ENCODE measurements at places on chromosomes 6 and 20.

DNA sequence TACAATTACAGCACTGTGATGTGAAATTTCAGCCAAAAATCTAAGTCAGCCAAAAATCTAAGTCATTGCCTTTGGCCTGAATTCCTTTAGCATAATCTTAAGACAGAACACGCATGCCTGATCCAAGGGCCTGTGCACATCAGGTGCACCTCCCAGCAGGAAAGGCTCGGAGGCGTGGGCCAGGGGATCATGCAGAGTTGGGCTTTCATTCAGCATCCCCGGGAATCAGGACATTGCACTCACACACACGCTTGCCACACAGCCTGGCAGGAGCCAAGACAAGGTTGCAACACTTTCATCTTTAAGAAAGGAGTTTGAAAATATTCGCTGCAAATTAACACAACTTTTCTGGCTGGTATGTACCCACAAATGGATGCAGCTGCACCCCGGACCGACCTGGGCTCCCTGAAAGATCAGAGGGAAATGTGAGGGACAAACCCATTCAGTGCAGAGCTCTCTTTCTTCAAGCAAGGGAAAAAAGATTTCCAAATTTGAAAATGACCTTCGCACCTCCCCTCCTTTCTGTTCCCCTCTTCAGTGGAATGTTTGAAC is 48.8 kb downstream of the ERMARD start:
- no peaks in the 10 kb centered on the region for H3K36me3 ChIP-seq
- H3K27ac ChIP-seq: no peak overlapping the region
- no peaks in the 10 kb centered on the region for H3K4me1 ChIP-seq
- H3K4me3 ChIP-seq: no peak overlapping the region
- H3K27me3 ChIP-seq: peaks cover 11% of the 10 kb centered on the region

DNA sequence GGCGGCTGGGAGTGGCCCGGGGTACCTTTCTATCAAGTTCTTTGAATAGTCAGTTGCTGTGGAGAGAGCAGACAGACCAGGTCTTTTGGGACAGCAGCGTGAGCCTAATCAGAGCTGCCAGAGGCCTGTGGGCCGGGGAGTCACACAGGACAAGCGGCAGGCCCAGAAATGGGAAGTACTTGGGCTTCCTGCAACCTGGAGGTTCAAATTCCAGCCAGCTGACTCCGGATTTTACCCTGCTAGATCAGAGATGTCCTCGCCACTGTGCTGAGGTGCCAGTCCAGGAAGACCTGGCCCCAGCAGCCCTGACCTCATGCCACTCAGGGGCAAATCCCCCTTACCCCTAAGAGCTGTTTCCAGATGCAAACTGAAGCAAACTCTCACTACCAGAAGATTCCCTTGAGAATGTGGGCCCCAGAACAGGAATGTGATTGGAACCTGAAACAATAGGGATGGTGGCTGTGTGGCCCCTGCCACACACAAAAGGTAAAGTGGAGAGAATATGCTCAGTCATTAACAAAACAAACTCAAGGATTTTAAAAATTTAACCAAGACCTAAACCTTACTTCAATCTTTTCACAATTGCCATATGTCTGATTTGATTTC is 9.7 kb downstream of the BEND3 start:
- no peaks in the 10 kb centered on the region for H3K4me1 ChIP-seq
- H3K27ac ChIP-seq: no peak overlapping the region
- H3K27me3 ChIP-seq: no peaks in the 10 kb centered on the region
- no peaks in the 10 kb centered on the region for H3K36me3 ChIP-seq
- H3K4me3 ChIP-seq: no peak overlapping the region
- DNase-seq: peak; percentile 23

GRCh38 chr6:88730611-88731011 is 232.8 kb downstream of the RNGTT start:
- no peaks in the 10 kb centered on the region for H3K27me3 ChIP-seq
- H3K4me1 ChIP-seq: peaks cover 35% of the 10 kb centered on the region
- no peak overlapping the region for H3K27ac ChIP-seq
- no peaks in the 10 kb centered on the region for H3K36me3 ChIP-seq

DNA sequence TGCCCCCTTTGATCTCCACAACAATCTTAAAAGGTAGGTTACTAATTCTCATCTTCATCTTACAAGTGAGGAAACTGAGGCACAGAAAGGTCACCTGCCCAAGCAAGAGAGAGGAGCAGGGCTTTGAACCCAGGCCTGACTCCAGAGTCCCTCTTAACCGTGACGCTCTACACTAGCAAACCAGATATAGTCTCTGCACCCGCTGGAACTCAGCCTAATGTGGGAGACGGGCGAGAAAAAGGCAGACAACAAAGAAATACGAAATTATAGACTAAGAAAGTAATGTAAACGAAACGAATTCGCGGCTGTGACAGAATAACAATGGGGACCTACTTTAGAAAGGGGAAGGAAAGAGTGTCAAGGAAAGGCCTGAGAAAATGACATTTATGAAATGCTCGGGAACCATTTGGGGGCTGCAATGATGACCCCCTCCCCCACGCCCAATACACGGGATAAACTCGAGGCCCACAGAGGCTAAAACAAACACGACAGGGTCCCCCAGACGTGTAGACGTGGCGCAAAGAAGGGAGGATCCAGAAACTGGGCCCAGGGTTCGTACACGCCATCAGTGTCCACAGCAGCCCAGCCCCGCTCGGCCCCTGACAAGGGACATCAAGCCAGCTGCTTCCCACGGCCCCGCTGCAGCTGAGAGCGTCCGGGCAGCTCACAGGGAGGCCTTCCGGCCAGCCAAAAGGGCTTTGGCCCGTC is 637 bp downstream of the TRPC4AP start:
- peak overlapping the region; percentile 88 for H3K27ac ChIP-seq
- no peaks in the 10 kb centered on the region for H3K27me3 ChIP-seq
- H3K4me3 ChIP-seq: peak overlapping the region; percentile 88
- peak; percentile 53 for DNase-seq
- H3K4me1 ChIP-seq: no peaks in the 10 kb centered on the region

GRCh38 chr6:16844183-16844582 is 82.9 kb upstream of the ATXN1 start:
- H3K4me3 ChIP-seq: no peak overlapping the region
- H3K27ac ChIP-seq: no peak overlapping the region
- DNase-seq: no peak
- H3K4me1 ChIP-seq: peaks cover under 1% of the 10 kb centered on the region
- H3K36me3 ChIP-seq: no peaks in the 10 kb centered on the region
- no peaks in the 10 kb centered on the region for H3K27me3 ChIP-seq

GRCh38 chr6:98900706-98901105 is 47.0 kb downstream of the FBXL4 start:
- H3K27ac ChIP-seq: no peak overlapping the region
- H3K36me3 ChIP-seq: peaks cover 38% of the 10 kb centered on the region
- H3K4me1 ChIP-seq: no peaks in the 10 kb centered on the region
- no peak for DNase-seq

- no peak overlapping the region for H3K4me3 ChIP-seq
- no peak for DNase-seq
- no peaks in the 10 kb centered on the region for H3K27me3 ChIP-seq
- no peak overlapping the region for H3K27ac ChIP-seq
- no peaks in the 10 kb centered on the region for H3K4me1 ChIP-seq
Observed at GRCh38 chr6:48844696-48845095, 618.4 kb downstream of the MMUT start.

DNA sequence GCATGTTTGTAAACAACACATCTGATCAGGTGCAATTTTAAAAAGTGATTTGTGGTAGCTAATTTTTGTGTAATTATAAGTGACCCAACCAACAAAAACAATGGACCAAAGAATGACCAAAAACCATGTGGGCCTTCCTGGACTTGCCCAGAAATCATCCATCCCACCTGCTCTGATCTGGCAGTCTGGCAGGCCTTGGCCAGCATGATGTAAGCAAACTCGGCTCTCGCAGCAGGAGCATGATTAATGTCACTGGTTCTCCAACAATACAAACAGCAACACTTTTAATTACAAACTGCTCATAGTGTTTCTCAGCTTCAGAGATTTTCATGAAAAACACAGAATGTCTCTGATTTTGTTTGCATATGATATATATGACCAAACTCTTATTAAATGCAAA is 16.1 kb downstream of the TP53INP2 start:
- no peak for DNase-seq
- peaks cover 60% of the 10 kb centered on the region for H3K36me3 ChIP-seq
- no peak overlapping the region for H3K4me3 ChIP-seq
- no peaks in the 10 kb centered on the region for H3K27me3 ChIP-seq
- no peak overlapping the region for H3K27ac ChIP-seq

DNA sequence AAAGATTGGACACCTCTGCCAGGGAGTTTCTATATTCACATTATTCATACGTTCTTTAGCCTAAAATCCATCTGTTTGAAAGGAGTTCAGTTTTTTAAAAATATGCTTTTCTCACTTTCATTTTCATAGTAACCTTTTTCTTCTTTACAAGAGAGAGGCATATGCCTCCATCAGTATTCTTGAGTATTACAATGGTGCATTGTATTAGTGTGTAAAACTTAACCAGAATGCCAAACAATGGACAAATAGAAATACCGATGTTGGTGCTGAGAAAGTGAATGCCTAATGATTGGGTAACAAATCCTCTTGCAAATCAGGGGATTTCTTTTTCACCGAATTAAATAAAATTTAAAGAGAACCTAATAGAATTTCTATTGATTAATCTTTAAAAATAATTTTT is 163.2 kb upstream of the LAMA2 start:
- H3K4me3 ChIP-seq: no peak overlapping the region
- no peak for DNase-seq
- no peaks in the 10 kb centered on the region for H3K36me3 ChIP-seq
- H3K27me3 ChIP-seq: no peaks in the 10 kb centered on the region
- H3K27ac ChIP-seq: no peak overlapping the region

DNA sequence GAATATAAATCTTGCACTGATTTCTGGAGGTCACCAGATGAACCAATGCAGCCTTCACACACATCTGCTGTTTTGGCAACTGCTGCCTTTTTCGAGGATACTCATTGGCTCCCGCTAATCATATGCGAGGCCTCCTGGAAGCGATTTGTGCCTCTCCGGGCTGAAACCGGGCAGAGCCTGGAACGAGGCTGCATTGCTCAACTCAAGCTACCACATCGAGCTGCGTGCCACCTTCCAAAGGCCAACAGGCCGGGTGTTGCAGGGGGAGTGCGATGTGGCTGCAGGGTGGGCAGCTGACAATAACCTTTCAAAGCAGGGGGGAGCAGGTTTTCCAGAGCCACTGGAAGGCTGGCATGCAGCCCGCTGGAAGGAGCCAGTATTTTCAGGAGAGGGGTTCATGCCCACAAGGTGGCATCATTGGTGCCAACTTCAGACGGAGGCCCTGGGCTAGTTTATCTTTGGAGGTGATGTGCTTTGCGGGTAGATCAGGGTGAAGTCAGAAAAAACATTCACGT is 122.6 kb upstream of the IFNGR1 start:
- no peak overlapping the region for H3K27ac ChIP-seq
- no peak overlapping the region for H3K4me3 ChIP-seq
- no peaks in the 10 kb centered on the region for H3K27me3 ChIP-seq
- H3K4me1 ChIP-seq: peaks cover 10% of the 10 kb centered on the region

- H3K36me3 ChIP-seq: peaks cover 33% of the 10 kb centered on the region
- no peaks in the 10 kb centered on the region for H3K27me3 ChIP-seq
- no peak overlapping the region for H3K4me3 ChIP-seq
- H3K4me1 ChIP-seq: peaks cover 3% of the 10 kb centered on the region
Observed at GRCh38 chr6:2831392-2831791, 10.3 kb downstream of the SERPINB1 start.

- no peak overlapping the region for H3K4me3 ChIP-seq
- peak overlapping the region; percentile 45 for H3K27ac ChIP-seq
- peaks cover 15% of the 10 kb centered on the region for H3K4me1 ChIP-seq
- H3K27me3 ChIP-seq: no peaks in the 10 kb centered on the region
- no peak for DNase-seq
Observed at GRCh38 chr20:50054626-50055511, 58.1 kb downstream of the UBE2V1 start.

DNA sequence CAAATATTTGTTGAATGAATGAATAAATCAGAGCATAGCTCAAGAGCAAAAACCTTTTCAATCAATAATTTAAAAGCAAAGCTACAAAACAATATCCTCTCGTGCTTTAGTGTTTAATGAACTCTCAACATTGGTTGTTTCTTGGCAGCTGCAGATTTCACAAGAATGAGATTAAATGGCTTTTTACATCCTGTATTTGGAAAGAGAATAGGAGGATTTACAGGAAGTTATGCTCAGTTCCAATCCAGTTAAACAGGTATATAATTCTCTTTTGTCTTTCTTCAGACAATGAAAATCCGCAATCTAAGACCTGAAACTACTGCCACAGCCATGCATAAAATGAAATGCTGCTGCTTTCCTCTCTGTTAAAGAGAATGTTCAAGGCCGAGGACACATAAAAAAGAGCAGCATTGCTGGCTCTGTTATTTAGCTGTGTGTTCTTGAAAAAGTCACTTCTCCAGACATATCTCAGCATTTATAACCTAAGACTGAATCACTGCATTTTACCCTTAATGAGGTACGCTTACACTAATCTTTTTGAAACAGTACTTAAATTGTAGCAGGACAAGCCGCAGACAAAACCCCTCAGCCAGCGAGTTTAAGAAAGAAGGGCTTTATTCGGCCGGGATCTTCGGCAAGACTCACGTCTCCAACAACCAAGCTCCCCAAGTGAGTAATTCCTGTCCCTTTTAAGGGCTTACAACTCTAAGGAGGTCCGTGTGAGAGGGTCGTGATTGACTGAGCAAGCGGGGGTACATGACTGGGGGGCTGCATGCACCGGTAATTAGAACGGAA is 3.6 kb downstream of the C6orf52 start:
- DNase-seq: no peak
- H3K4me1 ChIP-seq: no peaks in the 10 kb centered on the region
- no peaks in the 10 kb centered on the region for H3K27me3 ChIP-seq
- no peak overlapping the region for H3K4me3 ChIP-seq
- no peak overlapping the region for H3K27ac ChIP-seq
- H3K36me3 ChIP-seq: no peaks in the 10 kb centered on the region

DNA sequence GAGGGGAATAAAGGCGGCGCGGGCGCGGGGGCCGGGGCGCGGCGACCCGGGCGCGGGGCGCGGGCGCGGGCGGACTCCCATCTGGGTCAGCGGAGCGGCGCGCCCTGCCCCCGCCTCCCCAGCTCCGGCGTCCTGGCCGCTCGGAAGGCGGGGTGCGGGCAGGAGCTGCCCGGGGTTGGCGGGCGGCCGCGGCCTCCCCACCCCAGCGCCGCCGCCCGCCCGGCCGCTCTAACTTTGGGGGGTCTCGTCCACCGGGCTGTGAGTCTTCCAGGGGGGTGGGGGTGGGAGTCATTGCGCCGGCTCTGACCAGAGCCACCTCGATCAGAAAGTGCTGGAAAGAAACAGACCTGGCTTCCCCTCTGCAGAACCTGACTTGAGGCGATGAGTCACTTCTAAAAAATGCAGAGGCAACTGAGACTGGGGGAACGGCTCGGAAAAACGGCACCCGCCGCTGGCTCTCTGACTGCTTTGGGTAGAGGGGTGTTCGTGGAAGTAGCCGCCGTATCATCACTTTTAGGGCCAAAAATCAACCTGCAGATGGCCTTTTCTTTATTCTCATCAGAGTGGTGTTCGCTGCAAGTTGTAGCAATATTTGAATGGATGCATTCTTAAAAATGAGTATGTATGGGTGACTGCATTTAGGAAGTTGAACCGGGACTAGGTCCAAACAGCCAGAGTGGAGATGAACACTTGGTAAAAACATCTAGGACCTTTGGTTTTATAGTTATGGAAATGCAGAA is 667 bp downstream of the CAP2 start:
- no peaks in the 10 kb centered on the region for H3K36me3 ChIP-seq
- peak; percentile 81 for DNase-seq
- no peaks in the 10 kb centered on the region for H3K27me3 ChIP-seq
- H3K4me1 ChIP-seq: no peaks in the 10 kb centered on the region
- peak overlapping the region; percentile 84 for H3K27ac ChIP-seq
- peak overlapping the region; percentile 71 for H3K4me3 ChIP-seq

- peaks cover 25% of the 10 kb centered on the region for H3K4me1 ChIP-seq
- H3K27ac ChIP-seq: peak overlapping the region; percentile 81
- H3K4me3 ChIP-seq: peak overlapping the region; percentile 79
- peaks cover 54% of the 10 kb centered on the region for H3K36me3 ChIP-seq
Observed at GRCh38 chr6:33289784-33290315, 449 bp downstream of the PFDN6 start.
